ENCODE measurements at places on chromosomes 3 and 15.
A peak's percentile ranks its signal among the peaks of the same experiment; 100 is the strongest.

GRCh38 chr15:71812966-71813722 lies 2.8 kb downstream of the NR2E3 start:
- DNase-seq = no peak

DNA sequence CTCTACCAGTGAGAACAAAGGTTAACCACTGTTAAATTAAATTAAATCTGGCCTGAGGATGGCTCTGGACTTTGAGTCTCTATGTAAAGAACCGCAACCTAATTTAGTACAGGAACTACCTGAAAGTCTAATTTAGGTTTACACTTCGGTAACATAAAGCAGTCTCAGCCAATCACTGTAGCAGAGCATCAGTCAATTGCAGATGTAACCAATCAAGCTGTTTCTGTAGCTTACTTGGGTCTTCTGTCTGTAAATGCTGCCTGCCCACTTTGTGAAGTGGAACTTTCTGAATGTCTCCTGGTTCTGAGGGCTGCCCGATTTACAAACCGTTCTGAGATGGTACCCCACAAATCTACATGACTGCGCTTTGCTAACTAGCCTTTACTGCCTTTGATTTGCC lies 39.1 kb upstream of the RASGRP1 start:
- DNase-seq = no peak

DNA sequence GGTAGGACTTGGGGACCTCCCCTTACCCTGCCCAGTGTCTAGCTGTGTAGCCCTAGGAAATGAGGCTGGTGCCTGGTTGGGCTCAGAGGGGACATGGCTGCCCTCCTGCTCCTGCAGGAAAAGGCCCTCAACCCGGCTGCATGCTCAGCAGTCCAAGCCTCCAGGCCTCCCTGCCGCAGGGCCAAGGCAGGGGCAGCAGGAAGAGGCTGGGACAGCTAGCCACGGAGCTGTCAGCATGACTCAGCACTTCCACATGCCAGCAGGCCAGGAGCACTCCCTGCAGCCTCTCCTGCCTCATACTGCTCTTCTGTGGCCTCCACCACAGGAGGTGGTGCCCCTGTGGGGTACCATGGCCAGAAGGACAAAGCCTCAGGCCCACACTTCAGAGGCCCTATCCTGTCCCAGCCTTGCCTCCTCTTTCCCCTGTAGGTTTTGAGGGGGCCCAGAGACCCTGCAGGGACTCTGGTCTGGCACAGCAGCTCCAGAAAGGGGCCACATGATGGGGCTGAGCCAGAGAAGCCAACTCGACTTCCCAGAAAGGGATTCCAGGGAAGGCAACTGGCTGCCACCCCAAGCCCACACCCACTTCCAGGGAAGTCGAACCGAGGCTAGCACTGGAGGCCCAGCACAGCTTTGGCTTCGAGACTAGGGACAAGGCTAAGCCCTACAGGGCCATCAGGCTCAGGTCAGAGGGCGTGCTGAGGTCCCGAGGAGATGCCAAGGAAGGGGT lies 19.5 kb downstream of the TKT start:
- peak; percentile 86 for DNase-seq

- no peak for DNase-seq
Observed at GRCh38 chr3:171711461-171712170, 98.7 kb downstream of the PLD1 start.

DNA sequence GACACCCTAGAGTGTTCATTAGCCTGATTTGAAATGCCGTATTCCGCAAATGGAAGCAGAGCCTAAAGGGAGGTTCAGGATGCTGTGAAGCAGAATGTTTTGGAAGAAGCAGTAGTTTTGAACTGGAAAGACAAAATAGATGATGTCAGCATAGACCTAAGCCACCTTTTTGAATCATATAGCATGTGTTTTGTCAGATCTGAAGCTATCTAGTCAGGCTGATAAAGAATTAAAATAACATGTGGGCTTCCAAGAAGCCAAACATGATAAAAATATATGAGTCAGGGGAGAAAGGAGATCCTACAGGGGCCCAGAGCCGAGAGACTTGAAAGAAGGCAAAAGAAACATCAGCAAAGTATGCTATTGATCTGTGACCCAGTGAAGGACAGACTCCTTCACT lies 47.2 kb upstream of the RASA2 start:
- DNase-seq = no peak

GRCh38 chr3:21216598-21216997 lies 534.4 kb downstream of the ZNF385D start:
- no peak for DNase-seq

- DNase-seq = no peak
Observed at GRCh38 chr3:107325446-107325845, 51.8 kb upstream of the CCDC54 start.

DNA sequence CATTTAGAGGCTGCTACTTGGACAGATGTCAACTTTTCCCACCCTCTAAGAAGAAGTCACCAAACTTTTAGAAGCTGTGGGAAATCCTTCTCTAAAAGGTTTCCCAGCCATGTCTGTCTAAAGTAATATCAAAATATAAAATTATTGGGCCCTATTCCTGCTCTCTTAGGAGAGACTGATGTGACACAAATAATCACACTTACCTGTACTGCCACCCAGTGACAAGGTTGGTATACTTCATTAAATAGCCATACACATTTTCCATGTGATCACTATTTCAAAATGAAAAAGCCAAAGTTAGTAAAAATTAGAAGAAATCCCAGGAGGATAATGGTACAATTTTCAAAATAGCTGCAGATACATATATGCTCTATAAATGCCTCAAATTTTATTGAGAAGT lies 12.6 kb downstream of the OSBPL11 start:
- no peak for DNase-seq

DNA sequence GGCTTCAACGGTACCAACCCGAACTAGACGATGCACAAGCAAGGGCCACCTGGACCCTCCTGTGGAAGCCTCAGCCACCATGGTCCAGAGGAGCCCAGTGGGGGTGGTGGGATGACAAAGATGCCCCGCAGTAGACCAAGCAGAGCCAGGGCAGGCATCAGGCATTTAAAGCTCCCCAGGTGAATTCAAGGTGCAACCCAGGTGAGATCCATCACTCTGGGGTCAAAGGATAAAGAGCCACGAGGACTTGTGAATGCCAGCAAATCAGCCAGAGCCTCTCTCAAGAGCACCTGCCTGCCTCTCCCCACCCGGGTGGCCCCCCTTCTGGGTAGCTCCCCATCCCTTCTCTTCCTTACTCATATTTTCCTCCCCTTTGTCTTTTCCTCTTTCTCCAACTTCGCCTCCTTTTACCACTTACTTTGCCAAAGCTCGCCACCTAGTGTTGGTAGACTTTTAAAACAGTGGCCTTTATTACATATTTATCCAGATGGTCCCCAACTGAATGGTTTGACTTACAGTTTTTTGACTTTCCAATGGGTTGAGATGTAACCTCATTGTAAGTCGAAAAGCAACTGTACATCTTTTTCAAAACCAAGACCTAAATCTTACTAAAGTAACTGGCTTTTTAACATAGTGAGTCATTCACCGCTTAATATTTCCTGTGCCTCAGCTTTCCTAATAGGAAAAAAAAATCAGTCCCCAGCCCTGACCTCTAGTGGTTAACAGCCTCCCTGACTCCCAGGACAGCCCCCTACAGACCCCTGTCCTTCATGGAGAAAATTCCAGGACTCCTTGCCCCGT lies 18.8 kb downstream of the PLA2G4F start:
- peak; percentile 47 for DNase-seq

DNA sequence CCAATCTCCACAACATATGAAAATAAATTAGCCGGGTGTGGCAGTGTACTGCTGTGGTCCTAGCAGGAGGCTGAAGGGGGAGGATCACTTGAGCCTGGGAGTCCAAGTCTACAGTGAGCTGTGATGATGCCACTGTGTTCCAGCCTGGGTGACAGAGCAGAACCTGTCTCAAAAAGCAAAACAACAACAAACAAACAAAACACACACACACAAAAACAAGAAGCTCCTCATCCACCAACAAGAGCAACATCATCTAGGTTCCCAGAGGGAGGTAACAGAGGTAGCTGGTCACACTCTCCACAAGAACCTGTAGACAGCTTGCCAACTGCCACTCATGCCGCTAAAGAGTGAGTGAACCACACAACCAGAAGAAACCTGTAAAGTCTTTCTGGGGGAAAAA lies 34.8 kb downstream of the PTPN9 start:
- no peak for DNase-seq

GRCh38 chr3:138241061-138241460 lies 54.0 kb downstream of the ARMC8 start:
- DNase-seq = no peak

DNA sequence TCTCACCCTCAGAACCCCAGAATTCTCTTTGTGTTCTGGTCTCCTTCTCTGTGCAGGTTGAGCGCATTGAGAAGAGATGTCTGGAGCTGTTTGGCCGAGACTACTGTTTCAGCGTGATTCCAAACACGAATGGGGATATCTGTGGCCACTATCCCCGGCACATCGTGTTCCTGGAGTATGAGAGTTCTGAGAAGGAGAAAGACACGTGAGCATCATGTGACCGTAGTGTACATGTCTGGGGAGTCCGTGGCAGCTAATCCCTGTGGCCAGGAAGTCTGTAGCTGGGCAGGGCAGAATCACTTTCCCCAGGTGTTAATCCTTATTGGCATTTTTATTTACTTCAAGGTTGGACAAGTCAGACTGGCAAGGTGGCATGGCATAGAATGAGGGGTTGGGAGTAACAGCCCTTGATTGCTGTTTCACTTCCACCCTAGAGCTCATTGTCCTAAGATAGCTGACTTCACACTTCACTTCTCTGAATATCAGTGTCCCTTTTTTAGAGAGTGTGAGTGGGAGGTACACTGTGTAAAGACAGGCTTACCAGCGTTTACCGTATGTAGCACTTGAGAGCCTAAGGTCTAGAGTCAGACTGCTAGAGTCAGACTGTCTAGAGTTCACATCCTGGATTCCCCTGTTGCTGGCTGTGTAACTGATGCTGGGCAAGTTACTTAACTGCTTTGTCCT lies 4.4 kb downstream of the MTMR14 start:
- DNase-seq = no peak
